ENCODE measurements at places on chromosomes 2 and 18.

DNA sequence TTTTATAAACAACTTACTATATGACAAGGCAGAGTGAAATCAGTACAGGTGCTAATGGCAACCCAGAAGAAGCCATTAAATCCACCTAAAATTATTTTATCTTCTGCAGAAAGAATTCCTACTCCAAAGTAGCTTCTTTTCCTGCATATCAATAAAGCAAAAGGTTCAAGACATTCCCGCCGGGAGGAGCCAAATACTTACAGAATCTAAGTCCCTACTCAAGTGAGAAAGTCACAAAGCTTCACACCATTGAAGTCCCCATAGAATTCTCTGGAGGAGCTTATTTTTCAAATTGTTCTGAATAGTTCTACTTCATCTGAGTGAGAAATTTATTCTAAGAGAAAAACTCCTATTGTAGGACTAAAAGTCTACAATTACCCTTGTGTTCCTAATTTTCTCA lies 233.7 kb upstream of the HNRNPA3 start:
- DNase-seq: no peak

DNA sequence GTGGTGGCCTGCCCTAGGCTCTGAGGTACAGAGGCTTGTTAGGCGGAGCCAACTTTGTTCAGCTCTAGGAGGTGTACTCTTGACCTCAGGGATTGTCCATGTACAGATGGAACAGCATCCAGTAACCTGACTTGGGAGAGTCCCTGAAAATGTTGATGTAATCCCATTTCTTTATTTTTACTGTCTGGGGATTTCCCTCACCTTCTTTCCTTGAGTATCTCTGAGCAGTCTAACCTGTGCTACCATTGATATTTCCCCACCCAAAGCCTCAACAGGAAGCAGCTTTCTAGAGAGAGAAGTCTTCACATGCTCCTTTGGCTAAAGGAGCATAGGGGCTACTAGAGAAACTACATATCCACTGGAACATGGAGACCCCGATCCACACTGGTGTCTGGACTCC lies 10.4 kb downstream of the IL36A start:
- DNase-seq: no peak

- DNase-seq: no peak
These were observed 18.1 kb downstream of the BCL2 start for GRCh38 chr18:63301434-63301833.

DNA sequence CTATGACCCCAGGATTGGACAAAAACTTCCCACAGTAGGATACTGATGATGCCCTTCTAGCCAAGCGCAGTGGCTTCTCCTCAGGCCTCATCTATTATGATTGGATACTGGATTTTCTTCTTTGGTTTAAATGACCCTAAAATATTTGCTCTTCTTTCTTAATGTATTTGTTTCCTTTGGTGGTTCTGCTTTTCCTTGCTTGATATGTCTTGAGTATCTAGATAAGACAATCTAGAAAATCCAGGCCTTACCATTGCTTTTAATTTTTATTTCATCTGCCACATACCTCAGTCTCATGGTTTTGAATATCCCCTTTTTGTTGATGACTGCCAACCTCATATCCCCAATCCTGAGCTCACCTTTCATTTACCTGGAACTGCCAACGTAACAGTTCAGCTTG lies 35.6 kb downstream of the OTOF start:
- DNase-seq: no peak

DNA sequence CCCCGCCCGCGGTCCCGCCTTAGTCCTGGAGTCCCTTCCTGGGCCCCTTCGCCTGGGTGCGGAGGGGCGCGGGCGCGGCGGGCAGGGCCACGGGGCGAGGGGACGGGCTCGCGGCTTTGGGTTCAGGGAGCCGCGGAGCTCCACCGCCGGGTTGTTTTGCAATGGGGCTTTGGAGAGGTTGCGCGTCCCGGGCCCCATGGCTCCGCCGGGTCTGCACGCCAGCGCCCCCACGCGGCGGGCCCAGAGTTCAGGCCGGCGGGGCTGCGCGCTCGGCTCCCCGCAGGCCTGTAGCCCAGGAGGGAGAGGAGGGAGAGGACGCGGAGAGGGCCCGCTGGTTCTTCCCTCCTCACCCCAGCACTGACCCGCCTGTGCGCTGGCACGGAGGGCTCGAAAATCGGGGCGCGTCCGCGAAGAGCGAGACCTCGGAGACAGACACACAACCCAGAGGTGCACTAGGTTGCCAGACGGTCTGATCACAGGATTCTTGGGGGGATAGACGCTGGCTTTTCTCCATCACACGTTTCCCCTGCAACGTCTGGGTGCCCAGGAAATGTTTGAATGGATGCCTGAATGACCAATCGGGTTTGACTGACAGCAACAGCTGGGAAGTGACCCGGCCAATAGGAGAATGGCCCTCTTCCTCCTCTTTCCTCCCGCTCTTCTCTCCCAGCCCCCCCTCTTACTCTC lies 4.9 kb upstream of the SIX2 start:
- no peak for DNase-seq

- DNase-seq: no peak
These were observed 70.7 kb downstream of the CALCRL start for GRCh38 chr2:187377340-187377739.

DNA sequence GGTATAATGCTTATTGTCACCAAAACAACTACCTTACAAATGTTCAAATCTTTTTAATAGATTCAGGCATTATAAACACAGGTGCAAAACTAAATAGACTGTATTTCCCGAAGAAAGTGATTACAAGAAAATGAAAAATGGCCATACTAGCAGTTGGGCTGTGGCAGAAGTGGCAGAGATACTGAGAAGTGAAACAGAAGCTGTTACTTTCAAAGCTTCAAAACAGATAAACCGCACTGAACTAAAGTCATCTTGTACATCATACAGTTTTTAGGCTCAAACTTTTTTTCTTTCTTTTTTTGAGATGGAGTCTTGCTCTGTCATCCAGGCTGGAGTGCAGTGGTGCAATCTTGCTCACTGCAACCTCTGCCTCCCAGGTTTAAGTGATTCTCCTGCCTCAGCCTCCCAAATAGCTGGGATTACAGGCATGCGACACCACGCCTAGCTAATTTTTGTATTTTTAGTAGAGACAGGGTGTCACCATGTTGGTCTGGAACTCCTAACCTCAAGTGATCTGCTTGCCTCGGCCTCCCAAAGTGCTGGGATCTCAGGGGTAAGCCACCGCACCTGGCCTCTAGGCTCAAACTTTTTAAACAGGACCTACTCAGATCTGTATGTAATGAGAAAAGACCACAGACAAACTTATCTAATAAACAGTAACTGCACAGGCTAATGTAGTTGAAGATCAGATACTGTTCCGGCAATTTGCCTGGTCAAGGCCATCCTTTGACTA lies 77.9 kb upstream of the SATB2 start:
- DNase-seq: no peak

- no peak for DNase-seq
These were observed 105.1 kb downstream of the USP40 start for GRCh38 chr2:233461481-233461891.

DNA sequence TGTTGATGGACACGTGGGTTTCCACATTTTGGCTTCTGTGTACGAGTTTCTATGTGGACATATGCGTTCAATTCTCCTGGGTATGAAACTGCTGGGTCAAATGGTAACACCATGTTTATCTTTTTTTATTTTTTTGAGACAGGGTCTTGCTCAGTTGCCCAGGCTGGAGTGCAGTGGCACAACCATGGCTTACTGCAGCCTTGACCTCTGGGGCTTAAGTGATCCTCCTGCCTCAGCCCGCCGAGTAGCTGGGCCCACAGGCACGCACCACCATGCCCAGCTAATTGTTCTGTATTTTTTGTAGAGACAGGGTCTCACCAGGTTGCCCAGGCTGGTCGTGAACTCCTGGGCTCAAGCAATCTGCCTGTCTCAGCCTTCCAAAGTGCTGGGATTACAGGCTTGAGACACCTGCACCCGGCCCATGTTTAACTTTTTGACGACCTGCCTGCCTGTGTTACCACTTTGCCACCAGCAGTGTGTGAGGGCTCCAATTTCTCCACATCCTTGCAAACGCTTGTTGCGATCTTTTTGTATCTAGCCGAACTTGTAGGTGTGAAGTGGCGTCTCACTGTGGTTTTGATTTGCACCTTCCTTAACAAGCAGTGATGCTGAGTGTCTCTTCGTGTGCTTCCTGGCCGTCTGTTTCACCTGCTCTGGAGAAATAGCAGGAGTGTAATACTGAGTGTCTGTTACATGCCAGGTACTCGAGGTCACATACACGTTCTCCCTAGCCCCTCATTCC lies 6.9 kb downstream of the HSBP1L1 start:
- DNase-seq: no peak

GRCh38 chr18:28013066-28013465 lies 163.9 kb downstream of the CDH2 start:
- DNase-seq: no peak

- no peak for DNase-seq
These were observed 30.2 kb downstream of the SETBP1 start for GRCh38 chr18:44710931-44711330.

DNA sequence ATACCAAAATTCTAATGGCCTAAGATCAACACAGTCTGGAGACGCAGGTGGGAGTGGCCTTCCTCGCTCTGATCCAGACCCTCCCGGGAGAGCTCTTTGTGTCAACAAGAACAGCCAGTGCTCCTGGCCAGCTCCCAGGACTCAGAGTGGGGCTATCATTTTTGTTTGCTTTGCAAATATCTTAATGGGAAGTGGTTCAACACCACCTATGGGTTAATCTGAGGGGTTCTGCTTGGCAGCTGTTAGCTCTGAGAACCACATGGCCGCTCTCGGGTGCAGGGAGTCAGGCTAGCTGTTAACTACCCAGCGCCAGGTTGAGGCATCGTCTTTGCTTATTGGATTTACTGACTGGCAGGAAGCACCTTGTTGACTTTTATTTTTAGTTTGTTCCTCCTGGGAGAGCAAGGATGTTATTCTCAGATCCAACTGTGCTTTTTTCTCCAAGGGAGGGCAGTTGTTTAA lies 184.8 kb upstream of the SP5 start:
- DNase-seq: no peak

DNA sequence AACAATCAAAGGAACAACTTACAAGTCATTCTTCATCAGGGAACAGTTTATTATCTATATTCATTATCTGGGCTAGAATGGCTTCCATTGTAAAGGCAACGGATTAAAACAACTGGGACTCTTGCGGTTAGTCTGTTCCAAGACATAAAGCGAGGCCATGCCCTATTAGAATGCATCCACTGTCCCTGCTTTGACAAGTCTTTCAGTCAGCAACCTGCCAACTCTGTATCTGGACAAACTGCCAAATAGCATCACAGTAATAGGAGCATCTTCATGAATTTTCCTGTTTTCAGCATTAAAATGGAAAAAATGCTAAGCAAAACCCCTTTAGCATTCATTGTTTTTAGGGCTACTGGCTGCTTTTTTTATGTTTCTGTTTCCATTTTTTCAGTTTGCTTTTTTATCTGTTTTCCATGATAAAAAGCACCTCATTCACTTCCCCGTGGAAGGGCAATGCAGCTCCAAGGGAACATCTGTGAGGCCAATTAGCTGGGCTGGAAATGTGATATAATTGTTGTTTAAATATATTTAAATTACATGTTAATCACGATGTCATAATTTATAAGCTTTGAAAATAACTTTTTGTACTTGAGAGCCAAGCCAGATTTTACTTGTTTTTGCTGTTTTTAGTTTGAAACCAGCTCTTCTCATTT lies 834.3 kb downstream of the CPS1 start:
- no peak for DNase-seq

GRCh38 chr18:7457262-7457661 lies 109.9 kb upstream of the PTPRM start:
- no peak for DNase-seq

- no peak for DNase-seq
These were observed 2.1 kb downstream of the CNTNAP5 start for GRCh38 chr2:124027182-124027581.

DNA sequence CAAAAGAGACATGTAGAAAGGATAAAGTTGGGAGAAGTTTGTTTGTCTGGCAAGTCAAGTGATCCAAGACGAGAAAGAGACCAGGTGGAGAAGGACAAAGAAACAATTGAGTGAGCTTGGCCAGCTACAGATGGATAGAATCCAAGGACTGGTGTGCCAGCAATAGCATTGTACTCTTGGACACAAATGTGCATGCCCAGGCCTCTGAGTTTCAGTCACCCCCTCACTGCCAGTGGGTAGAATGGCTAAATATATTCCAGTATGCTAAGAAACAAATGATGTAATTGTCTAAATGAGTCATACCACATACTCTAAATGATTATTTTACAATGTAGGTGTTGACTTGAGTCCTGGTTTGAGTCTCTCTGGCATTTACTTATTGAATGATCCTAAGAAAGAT lies 881.3 kb downstream of the LRRTM4 start:
- no peak for DNase-seq

DNA sequence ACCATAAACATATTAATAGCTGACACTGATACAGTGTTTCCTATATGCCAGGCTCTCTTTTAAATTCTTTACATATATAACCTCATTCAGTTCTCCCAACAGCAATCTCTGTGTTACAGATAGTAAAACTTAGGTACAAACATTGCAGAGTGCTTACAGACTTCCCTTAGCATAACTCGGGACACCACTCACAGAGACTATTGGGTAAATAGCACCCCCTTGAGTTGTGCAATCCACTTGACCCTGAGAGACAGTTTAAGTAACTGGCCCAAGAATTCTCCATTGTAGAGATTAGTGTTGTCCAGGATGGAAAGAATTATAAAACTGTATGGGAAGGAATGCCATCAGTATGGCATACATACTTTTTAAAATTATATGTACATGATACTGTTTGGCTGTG lies 110.1 kb downstream of the POLE4 start:
- no peak for DNase-seq

- DNase-seq: peak; percentile 32
These were observed 649 bp downstream of the ESCO1 start for GRCh38 chr18:21599585-21600525.

DNA sequence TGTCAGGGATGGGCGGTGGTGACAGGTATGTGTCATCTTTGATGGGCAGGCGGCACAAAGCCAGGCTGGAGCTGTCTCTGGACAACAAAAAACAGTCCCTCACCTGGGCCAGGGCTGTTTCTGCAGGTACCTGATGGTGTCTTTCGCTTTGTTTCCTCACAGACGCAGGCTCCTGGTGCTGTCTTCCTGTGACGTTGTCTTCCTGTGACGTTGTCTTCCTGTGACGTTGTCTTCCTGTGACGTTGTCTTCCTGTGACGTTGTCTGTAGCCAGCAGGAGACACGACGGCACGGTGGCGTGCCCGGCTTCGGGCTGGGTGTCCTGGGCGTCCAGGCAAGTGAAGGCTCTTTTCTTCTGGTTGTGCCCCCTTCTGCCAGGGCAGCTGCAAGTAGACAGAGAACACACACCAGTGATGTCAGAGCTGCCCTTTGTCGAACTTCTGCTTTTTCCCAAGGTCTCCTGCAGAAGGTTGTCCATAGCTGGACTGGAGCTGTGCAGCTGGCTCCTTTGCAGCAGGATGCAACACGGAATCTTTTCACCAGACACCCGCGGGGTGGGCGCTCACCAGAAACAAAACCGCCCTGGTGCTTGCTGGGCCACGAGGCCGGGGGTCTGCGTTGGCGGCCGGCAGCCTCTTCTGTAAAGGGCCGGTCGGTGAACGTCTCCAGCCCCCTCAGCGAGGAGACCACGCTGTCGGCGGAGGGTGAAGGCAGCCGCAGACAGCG lies 21.1 kb downstream of the GPR35 start:
- DNase-seq: no peak

All from CD4-positive, alpha-beta T cell treated with Interleukin-6 at 100 ng/mL for 8 hours (primary cell).